Hindlimb muscle (tissue), 1 donor: ENCODE measurements at places on chromosomes 16 and 17. TPM values are rescaled to one million over a fixed set of nuclear protein-coding genes. Genes with fewer than 3 reads are reported as not detected.

- no peak for DNase-seq
Measured at GRCh38 chr17:75555679-75556153, 30.2 kb downstream of the LLGL2 start.

- no peak for DNase-seq
Measured at GRCh38 chr16:55947366-55947765, 72.2 kb upstream of the CES5A start.

- no peak for DNase-seq
Measured at GRCh38 chr16:85602402-85603202, 10.5 kb upstream of the GSE1 start.

Gene OTOA
- polyA plus RNA-seq: 0.19 TPM

Gene TBC1D24
- 30.0 TPM for polyA plus RNA-seq

Gene CAMTA2
- polyA plus RNA-seq: 32.9 TPM

Gene CFAP119
- polyA plus RNA-seq: 2.6 TPM

Gene SBK1
- 24.7 TPM for polyA plus RNA-seq
